ENCODE measurements at places on chromosomes 16 and 17.

DNA sequence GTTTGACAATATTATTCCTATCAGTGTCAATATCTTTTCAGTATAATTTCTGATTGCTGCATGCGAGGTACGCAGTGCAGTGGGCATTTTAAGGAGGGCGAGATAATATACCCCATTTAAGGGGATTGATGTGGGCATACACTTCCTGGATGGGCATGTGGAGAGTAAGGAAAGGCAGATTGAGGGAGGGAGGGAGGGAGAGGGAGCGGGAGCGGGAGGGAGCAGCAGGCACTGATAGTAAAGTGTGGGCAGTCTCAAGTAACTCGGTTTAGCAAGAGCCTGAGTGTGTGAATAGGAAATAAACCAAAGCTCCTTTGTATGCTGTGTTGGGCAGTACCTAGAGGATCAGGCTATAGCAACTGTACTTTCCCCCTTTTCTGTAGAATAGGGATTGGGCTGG, 5.1 kb downstream of the BPTF start:
- DNase-seq: no peak

DNA sequence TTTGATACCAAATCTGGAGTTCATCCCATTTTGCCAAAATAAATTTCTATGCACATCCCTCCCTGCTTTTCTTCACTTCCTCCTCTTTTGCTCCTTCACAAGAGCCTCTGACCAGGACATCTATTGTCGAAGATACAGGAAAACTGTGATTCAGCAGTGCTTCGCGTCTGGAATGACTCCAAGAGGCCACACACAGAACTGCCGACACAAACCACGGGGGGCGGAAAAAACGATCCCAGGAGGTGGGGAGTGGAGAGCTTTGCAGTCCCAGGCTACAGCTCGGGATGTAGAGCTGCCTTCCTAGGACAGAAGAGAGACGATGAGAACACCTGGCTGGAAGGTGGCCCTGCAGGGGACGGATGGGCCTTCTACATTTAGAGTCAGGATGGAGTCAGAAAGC, 102.8 kb downstream of the XYLT1 start:
- DNase-seq: no peak

GRCh38 chr17:2707721-2708584, 3.6 kb downstream of the CLUH start:
- DNase-seq: no peak

GRCh38 chr17:50871898-50872297, 5.7 kb upstream of the TOB1 start:
- DNase-seq: no peak

DNA sequence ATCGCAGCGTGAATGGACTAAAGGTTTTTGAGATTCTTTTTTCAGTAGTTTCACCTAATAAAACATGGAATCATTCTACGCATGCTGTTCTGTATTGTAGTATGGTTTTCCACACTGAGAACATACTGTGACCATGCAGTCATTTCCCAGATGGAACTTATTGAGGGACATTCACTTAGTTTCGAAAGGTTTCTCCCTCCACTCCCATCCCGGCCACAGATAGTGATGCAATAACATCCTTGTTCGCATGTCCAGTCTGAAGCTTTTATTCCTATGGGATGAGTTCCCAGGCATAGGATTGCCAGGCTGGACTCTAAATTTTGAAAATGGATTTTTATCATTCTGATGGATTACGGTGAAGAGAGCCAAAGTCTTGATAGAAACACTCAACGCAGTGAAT, 420.4 kb downstream of the WWOX start:
- DNase-seq: no peak

- no peak for DNase-seq
Measured at GRCh38 chr17:59763861-59764260, 56.4 kb downstream of the VMP1 start.

DNA sequence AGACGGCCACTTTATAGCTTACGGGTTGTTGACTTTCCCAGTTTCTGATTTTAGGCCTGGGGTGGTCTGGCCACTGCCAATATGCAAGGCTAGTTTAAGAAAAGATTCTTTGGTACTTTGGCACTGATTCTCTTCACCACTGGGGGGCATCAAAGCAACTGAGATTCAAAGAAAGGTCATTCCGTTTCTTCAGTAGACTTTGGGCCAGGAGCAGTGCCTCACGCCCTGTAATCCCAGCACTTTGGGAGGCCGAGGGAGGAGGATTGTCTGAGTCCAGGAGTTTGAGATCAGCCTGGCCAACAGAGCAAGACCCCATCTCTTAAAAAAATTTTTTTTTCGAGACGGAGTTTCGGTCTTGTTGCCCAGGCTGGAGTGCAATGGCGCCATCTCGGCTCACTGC, 53.0 kb downstream of the RPA1 start:
- DNase-seq: no peak

DNA sequence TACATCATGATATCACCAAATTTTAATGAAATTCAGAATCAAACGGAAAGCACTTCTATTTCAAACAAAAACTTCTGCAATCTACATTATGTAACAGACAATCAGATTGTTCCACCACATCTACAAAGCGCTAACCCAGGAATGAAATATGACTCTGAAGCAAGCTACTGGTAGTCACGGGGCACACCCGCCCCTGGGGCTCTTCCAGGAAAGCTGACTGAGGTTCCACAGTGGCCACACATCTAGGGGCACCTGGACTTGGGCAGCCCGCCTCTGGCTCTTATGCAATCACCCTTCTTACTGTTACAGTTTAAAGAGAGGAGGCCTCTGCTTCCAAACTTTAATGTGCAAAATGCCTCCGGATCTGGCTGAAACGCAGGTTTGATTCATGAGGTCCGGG, 27.5 kb downstream of the ZCCHC14 start:
- DNase-seq: no peak

DNA sequence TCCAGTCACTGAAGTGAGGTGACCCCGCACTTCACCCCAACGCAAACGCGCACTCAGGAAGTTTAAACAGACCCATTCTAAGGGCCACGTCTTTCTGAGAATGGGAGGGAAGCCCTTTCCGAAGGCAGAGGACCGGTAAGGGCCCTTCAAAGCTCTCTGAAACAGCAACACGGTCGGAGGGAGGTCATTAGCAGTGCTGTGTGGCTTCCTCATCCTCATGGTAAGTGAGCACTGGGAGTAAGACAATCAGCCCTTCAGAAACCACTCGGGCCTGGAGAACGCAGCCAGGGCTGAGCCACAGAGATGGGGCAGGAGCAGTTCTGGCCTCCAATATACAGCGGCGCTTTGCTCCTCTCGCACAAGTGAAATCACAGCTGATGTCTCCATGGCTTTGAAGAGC, 23.7 kb downstream of the SRL start:
- no peak for DNase-seq

DNA sequence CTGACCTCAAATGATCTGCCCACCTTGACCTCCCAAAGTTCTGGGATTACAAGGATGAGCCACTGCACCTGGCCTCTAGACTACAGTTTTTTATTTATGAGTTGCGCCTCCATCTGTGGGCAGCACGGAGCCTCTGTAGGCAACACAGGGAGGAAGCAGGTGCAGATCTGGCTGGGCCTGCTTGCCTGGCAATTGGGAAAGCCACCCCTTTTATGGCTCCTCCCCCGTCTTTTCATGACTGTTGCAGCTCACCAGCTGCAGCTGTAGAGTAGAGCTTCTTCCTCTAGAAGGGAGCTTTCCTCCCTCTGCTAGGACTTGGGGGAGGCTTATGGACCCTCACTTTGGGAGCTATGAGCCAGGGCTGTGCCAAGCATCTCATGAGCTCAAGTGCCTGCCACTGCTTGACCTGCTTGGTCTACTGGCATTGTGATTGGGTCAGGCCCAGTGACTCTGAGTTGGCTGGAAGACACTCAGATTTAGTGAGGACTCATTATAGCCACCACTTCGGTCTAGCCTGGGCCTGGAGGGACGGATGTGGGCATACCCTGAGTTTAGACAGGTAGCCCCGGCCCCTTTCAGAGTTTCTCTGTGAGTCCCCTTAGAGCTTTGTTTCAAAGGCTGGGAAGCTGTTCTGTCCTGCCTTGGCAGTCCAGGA, 6.9 kb upstream of the SLC7A6 start:
- DNase-seq: no peak

DNA sequence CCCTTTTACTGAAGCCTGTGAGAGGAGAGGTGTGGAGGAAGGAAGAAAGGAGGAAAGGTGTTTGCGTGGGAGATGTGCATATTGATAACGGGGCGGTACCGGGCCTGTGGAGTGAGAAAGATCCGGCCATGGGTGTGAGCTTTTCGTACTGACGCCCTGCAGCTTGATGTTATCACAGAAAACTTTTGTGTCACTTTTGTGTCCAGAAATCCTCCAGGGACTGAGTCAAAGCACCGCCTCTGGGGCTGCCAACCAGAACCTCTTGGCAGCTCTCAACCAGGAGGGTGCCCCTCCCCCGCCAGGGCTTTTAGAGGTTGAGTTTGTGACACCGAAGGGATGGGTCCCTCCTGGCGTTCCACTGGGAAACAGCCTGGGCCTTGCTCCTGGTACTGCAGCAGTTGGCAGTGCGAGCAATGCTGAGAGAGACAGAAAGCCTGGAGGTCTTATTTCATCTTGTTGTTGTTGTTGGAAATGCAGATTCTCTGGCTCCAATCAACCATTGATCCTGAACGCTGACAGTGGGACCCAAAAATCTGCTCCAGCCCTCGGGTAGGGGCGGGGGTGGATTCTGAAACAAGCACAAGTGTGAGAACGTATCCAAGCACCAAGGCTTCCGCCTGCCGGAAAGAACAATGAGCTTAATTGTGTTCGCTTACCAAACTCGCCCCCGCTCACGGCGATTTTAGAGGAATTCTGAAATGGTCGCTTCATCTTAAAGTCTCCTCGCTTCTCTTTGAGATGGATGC, 65.0 kb downstream of the CRISPLD2 start:
- no peak for DNase-seq

GRCh38 chr16:87582216-87582965, 19.9 kb upstream of the JPH3 start:
- no peak for DNase-seq

GRCh38 chr17:42251115-42251514, 25.1 kb downstream of the STAT5B start:
- no peak for DNase-seq

GRCh38 chr17:34665150-34665806, 85.9 kb downstream of the TMEM132E start:
- DNase-seq: no peak

- peak; percentile 37 for DNase-seq
Measured at GRCh38 chr17:68737761-68738443, 136.7 kb upstream of the FAM20A start.

- DNase-seq: no peak
Measured at GRCh38 chr17:80371196-80371595, 43.8 kb upstream of the ENDOV start.

DNA sequence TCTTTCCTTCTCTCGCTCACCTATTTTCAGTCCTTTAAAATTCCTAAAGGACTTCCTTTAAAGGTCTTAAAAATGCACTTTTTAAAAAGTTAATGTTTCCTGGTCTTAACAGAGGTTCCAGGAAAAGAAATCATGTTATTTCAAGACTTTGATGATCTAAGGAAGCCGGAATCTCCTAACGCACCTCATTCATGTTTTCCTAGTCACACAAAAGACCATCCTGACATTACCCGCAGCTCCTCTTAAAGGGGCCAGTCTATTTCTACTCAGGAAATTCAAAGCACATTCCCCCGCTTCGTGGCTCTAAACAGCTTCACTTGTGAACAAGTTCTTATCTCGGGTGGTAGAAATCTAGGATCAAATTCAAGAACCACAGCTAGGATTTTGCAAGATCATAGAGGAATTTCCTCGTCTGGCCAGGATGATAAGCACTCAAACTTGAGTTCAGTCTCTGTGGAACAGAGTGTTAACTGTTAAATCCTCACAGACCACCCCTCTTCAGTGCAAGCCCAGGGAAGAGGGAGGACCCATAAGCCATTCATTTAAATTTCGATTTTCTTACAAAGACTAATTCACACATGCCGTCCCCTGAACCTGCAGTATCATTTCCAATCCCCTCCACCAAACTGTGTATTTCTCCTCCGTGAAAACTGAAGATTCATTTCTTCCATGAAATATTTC, 137.1 kb upstream of the AXIN2 start:
- DNase-seq: peak; percentile 91

DNA sequence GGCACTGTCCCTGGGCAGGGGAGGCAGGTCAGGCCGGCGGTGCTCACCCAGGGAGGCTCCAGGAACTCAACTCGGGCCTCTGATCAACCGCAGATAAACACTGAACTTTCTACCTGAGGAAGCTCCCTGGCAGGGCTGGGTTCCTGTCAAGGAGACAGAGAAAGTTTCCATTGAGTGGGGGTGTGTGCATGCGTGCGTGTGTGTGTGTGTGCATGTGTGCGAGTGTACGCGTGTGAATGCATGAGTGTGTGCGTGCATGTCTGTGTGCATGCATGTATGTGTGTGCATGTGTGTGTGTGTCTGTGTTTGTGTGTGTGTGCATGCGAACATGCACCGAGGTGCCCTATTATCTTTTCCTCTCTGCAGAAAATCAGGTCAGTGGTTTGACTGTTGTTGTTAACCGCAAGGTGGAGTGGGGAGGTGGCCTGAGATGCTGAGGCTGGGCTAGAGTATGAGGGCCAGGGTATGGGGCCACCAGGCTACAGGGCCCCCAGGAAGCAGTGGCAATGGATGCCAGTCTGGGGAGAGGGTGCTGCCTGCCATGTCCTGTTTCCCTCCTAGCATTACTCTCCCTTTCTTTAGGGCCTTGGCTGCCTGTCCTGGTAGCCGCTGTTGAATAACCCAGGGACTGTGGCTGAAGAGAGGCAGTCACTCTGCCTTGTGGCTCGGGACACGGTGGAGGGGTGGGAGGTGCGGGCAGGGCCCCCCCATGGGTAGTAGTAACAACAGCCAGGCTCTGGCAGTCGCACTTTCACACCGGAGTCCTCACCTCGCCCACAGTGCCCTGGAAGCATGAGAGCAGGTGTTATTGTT, 24.0 kb downstream of the CCR7 start:
- DNase-seq: no peak

DNA sequence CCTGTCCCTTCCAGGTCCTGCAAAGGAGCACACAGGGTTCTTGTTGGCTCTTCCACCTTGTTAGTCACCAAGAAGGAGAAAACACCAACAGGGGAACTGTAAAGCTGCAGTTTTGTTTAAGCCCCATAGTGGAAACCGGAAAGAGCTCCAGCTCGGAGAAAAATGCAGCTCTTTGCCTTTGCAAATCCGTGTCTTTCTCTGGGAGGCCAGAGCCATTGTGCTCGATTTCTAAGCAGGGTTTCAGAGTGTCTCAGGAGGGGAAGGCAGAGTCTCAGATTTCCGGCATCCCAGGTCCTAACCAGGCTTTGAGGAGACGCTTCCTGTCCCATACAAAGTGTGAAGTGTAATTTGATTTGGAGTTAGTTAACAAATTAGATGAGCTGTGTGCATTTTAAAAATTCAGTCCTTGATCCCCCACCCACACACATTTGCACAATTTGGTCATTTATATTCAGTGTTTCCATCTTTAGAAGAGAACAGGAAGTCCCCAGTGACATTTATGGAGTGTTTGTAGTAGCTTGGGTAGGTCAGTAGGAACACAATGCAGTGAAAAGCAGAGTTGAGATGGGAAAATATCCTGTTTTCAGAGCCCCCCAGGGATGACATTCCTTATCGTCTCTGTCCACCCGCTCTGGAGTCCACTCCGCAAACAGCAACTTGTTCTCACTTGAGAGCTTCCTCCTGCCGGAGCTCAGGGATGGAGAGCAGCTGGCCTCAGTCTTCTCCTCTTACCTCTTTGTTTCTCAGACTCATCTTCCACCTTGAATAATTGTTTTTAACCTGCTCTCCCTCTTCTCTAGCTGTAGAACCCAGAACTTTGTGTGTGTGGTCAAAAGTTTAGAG, 331.9 kb downstream of the SEC14L1 start:
- no peak for DNase-seq
